ENCODE measurements at places on chromosomes 11 and 22. TPM values are rescaled to one million over a fixed set of nuclear protein-coding genes. Genes with fewer than 3 reads are reported as not detected.
A peak's percentile ranks its signal among the peaks of the same experiment; 100 is the strongest.

DNA sequence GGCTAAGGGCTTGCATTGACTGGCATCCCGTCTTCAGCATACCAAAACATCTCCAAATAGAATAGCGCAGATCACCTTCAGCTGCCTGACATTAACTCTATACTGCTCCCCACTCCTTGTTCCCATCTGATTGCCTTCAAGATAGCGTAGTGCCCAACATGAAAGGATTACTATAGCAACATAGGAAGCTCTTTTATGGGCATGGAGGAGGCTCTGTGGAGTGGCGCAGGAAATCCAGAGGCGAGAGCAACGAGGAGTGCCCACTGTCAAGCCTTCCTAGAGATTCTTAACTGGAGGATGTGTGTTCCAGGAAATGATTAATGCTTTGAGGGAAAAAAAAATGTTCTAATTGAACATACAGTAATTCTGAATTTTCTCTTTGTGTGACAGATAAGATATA is 213.3 kb downstream of the CADM1 start:
- no peak for DNase-seq

DNA sequence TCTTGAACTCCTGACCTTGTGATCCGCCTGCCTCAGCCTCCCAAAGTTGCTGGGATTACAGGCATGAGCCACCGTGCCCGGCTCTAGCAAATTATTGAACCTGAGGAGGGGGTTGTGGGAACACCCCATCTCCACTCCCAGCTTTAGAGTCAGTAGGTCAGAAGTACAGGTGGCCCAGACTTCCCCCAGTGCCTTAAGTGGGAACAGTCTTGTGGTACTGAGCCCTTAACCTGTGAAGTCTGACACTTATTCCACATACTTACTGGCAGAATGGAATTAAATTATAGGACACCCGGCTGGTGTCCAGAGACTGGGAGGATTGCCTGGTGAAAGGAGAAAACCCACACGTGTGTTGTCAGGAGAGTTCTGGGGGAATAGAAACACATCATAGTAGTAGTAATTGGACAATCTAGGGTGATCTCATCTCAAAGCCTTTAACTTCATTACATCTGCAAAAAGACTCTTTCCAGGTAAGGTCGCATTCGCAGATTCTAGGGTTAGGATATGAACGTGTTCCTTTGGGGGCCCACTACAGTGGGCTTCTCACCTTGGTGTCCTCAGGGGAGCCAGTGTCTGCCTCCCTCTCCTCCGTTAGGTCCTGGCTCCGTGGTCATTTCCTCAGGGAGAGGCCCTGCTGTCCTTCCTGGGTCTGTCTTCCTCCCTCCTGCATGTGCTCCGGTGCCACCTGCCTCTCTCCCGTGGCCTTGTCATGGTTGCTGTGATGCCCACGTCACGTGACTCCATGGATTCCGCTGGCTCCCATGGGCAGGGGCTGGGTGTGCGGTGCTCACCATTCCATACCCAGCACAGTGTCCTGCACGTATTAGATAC is 63.8 kb downstream of the BCR start:
- DNase-seq: no peak

DNA sequence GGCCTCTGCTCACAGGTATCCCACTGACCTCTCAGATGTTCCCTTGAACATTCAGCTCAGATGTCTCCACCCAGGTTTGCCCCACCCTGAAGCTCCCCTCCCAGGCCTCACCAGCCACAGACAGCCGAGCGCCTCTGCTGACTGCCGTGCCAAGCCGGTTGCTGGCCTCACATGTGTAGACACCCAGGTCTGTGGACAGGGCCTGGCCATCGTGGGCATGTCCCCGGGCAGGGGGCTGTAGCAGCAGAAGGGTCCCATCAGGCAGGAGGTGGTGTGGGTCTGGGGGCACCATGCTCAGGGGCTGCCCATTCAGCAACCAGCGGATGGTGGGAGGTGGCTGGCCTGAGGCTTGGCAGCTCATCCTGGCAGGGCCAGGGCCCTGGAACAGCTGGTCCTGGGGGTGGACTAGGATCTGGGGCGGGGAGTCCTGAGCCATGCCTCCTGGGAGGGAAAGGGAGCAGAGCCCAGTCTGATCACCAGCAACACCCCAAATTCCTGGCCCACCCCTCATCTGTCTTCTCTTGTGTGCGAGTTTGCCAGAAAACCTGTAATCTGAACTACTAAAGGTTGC is 759 bp downstream of the ROBO4 start:
- DNase-seq: no peak

DNA sequence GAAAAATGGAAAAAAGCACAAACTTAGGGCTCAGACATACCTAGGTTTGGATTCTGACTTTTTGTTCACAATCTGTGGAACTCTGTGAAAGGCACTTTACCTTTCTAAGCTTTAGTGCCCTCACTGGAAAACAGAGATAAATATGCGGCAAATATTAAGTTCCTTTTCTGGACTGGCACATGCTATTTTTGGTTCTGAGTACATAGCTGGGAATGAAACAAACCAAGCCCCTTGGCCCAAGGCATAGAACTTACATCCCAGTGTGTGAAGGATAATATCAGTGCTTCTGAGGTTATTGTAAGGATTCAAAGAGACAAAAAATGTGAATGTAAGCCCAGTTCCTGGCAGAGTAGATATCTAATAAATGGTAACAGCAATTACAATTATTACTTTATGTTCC is 227.5 kb downstream of the ADAMTS15 start:
- DNase-seq: no peak

Gene DDIAS
- total RNA-seq: 5.7 TPM

- DNase-seq: peak; percentile 39
These were observed 37.6 kb downstream of the ZNRF3 start for GRCh38 chr22:28920757-28921584.

Gene C11orf97
- not detected for total RNA-seq

DNA sequence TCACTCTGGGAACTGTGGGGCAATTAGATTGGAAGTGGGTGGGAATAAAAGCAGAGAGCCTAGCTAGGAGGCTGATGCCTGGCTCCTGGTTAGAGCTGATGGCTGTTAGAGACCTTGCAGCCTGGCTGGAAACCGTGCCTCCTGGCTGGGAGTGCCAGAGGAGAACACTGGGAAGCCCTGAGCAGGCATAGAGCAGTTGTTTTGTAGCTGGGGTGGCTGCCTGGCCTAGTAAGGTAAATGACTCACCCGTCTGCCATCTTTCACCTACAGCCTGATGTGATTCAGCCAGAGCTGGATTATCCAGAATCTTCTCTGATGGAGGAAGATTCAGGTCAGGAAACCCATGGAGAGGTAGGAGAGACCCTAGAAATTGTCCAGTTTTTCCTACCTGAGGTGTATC is 6.1 kb downstream of the UQCR10 start:
- peak; percentile 68 for DNase-seq

- DNase-seq: no peak
These were observed 561.6 kb downstream of the BUD13 start for GRCh38 chr11:116211147-116211546.

DNA sequence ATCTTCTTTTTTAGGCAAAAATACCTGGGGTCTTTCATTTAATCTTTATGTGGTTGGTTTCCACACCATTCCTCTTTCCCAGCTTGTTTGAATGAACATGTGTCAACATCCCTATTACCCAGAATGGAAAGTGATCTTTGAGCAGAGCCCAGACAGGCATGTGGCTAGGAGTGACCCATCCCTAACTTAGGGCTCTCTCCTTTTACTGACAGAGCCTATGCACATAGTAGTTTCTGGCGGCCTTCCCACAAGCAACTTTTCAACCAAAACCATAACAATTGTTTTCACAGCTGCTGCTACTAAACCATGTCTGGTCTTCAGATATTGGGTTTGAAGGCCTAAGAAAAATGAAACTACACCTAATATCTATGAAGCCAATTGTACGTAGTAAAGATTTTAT is 107.5 kb downstream of the TENM4 start:
- no peak for DNase-seq

DNA sequence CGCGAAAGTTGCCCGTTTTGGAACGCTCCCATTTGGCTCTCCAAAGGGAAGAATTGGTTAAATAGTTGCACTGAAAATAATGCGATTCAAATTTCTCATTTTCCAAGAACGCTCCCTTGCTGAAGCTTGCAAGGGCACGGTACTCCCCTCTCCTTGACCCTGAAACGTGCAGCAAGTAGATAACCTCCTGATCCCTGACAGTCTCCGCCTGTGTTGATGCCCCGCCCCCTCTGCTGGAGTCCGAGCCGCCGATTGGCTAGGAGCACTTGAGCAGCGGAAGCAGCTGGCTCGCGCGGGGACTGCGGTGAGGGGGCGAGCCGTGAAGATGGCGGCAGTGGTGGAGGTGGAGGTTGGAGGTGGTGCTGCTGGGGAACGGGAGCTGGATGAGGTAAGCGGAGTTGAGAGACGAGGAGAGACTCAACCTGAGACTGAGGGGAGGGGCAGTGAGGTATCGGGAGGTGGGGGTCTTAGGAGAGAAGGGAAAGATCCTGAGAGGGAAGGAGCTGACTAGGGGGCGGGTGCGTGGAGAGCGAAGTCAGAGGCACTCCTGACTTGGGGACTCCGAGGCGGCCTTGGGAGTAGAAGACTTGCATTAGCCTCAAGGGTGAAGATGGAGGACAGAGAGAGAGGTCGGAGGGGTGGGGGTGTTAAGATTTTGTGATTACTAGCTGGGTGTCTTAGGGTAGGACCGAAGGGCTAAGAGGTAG is at the start of gene RNF121:
RNF121 (plus strand) TSS at position 310 of the 707 bp plus-strand sequence; CDS start at position 326, 16 bp downstream.
- peak; percentile 98 for DNase-seq

All from HT-29 (cell line).